ENCODE measurements at places on chromosomes 12 and 14.

DNA sequence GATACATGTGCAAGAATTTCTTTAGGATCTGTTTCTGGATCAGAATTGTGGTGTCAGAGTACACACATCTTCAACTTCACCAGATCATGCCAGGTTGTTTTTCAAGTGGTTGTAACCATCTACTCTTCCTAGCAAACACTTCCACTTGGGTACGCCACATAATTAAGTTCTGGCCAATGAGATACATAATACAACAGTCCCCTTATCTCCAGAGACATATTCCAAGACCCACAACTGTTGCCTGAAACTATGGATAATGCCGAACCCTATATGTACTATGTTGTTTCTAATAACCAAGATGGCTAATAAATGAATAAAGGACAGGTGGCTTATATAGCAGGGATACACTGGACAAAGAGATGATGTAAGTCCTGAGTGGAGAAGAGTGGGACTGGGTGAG lies 2.5 kb upstream of the CHPT1 start:
- DNase-seq = no peak

- DNase-seq = no peak
Measured at GRCh38 chr12:93812626-93813025, 135.5 kb downstream of the CRADD start.

DNA sequence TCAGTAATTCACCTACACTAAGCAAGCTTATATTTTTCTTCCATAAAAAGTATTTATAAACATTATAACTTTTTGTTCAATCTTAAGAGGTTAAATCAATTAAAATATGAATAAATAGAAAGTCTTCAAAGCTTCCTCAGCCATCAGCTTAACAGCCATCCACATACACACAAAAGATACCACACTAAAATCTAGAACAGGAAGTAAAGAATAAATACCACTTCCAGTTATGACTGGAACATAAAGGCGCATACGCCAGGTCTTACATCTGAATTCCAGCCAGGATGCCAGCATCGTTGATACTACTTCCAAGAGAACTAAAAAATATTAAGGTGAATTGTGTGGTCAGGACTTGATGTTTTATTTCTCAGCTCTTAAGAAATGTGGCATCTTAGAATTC lies 17.0 kb downstream of the SIX1 start:
- DNase-seq = no peak

DNA sequence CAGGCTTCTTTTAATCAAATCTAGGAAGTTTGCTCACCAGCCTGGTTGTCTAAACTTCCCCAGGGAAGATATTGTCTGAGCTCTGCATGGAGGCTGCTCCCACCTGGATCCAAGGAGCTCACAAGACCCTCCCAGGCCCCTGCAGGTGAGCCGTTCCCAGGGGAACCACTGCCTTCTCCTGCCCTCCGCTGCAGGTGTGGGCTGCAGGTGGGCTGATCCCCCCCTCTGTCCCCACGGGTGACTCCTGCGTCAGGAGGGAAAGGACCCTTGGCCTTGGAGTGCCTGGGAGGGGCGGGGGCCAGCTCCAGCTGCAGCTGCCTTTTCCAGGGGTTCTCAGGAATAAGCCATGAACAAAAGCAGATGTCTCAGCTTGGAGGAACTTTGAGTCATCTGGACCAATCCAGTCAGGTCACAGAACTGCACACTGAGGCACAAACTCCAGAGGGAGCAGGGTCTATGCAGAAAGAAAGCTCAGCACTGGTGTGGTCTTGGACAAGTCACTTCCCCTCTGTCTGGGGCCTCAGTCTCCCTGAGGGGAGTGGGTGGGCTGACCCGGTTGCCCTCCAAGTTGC lies 246.6 kb upstream of the RTL1 start:
- no peak for DNase-seq

DNA sequence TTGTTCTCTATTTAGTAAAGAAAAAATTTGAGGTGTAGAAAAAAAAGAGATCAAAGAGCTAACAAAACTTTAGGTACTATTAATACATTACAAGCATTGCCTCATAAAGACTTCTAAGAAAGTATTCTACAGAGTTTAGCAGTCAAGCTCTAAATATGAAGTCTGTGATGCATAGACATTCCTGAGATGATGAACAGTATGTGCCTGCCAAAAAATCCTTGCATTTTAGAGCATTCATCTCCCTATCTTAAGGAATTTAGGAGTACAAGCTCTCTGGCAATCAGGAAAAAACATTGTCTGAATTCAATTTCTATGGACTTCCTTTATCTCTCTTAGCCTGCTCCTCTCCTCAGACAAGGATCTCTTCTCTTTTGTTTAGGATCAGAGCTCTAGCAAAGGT lies 202.6 kb upstream of the LRFN5 start:
- DNase-seq = no peak

GRCh38 chr12:76879710-76880518 lies 1.1 kb upstream of the CSRP2 start:
- no peak for DNase-seq

DNA sequence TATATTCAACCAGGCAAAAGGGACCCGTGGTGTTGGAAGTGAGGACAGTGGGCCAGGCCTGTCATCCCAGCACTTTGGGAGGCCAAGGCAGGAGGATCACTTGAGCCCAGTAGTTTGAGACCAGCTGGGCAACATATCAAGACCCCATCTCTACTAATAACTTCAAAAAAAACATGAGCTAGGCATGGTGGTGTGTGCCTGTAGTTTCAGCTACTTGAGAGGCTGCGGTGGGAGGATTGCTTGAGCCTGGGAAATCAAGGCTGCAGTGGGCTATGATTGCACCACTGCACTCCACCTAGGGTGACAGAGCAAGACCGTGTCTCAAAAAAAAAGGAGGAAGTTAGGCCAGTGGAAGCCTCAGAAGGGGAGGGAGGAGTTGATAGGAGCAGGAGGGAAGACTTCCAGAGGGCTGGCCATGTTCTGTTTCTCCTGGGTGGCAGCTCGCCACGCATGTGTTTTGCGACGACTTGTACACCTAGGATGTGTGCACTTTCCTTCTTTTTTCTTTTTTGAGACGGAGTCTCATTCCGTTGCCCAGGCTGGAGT lies 10.1 kb downstream of the SLC25A29 start:
- no peak for DNase-seq

- DNase-seq = no peak
Measured at GRCh38 chr12:123828854-123829547, 66.9 kb downstream of the DNAH10 start.

DNA sequence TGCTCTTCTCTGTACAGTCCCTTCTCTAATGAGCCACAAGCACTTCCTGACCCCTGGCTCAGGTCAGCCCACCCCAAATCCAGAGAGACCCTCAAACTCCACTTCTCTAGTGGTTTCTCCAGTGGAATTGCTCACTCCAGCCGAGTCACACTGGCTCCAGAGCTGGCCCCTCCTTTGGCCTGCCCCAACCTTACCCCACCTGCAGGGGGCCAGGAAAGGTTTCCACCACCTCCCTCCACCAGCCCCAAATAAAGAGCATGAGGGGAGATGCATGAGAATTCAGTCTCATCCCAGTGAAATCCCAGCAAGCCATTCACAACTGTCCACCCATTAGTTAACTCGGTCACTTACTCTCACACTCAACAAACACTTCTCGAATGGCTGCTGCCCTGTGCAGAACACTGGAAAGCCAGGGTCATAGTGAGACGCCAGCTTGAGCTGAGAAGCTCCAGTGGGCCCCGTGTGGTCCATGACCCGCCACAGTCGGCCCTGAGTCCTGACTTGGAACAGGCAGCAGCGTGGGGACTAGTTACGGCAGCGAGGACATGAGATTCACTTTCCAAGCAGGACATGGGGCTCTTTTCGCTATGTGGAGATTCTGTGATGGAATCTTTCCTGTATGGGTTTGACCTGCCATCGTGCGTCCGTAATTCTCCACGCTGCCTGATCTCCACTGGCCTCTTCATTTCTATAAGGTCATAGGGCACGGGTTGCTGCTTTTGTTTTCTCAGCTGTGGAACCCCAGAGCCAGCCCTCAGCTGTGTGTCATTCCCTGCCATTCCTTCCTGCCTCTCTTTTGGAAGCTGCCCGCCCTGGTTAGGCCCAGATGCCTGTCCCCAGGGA lies 44.2 kb downstream of the SLC6A12 start:
- DNase-seq = no peak

GRCh38 chr12:107355004-107355565 lies 261.7 kb upstream of the CRY1 start:
- DNase-seq = no peak

- no peak for DNase-seq
Measured at GRCh38 chr12:124561231-124561630, 6.2 kb downstream of the NCOR2 start.

GRCh38 chr12:26705851-26706250 lies 127.1 kb downstream of the ITPR2 start:
- DNase-seq = no peak

GRCh38 chr12:61272441-61272840 lies 987.8 kb upstream of the USP15 start:
- DNase-seq = no peak

GRCh38 chr12:3600039-3600720 lies 109.2 kb downstream of the PRMT8 start:
- no peak for DNase-seq

GRCh38 chr12:4448371-4448940 lies 2.8 kb upstream of the FGF6 start:
- no peak for DNase-seq

- no peak for DNase-seq
Measured at GRCh38 chr12:81441629-81442028, 317.5 kb downstream of the PPFIA2 start.

DNA sequence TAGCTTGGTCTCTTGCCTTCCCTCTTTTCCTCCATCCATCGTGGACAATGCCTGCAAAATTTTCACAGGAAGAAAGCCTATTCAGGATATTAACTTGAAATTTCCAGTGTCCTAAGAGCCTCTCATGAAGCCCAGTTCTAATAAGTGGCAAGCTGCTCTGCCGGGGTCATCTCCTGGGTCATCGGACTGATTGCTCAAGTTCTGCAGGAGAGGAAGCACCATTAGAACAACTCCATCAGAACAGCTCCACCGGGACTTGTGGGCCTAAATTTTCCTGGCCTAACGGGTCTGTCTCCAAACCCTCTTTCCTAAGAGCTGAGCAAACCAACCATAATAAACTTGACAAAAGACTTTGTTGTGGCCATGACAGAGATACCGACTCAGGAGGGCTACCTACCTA lies 13.9 kb downstream of the ERG28 start:
- DNase-seq = no peak

GRCh38 chr12:93144109-93144508 lies 215.0 kb upstream of the EEA1 start:
- DNase-seq = no peak

DNA sequence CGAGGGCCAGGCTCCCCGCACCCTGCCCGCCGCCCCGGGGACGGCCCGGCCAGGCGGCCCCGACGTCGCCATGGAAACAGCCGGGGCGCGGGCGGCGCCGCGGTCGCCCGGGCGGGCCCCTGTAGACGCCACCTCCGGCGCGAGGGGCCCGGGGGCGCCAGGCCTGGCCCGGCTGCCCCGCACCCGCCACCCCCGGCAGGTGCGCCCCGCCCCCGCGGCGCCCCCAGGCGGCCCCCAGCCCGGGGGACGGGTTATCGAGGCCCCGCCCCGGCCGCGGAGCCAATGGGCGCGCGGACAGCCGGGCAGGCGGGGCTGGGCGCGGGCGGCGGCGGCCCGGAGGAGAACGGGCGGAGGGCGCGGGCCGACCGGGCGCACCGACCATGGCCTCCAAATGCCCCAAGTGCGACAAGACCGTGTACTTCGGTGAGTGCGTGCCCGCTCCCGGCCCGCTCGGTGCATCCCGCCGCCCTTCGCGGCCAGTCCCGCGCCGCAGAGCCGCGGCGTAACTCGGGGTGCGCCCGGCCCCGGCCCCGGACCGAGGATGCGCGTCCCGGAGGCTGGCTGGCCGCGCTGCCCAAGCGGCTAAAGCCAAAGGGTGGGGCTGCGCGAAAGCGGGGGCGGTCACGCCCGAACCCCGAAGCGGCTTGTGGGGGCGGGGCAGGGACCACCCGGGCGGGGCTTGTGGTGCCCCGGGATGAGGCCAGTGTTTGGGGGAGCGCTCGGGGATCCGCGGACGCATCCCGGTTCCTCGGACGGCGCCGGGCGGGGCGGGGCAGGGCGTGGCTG lies at the start of gene CRIP2:
Gene CRIP2, plus strand, starts transcription at position 339 of the 786 bp plus-strand sequence. Its CDS starts 42 bp downstream, at position 381.
- no peak for DNase-seq

- no peak for DNase-seq
Measured at GRCh38 chr14:55773312-55773711, 193.3 kb downstream of the KTN1 start.

- DNase-seq = no peak
Measured at GRCh38 chr12:69019910-69020309, 86.9 kb upstream of the CPM start.

GRCh38 chr12:11747969-11748368 lies 98.5 kb downstream of the ETV6 start:
- no peak for DNase-seq

DNA sequence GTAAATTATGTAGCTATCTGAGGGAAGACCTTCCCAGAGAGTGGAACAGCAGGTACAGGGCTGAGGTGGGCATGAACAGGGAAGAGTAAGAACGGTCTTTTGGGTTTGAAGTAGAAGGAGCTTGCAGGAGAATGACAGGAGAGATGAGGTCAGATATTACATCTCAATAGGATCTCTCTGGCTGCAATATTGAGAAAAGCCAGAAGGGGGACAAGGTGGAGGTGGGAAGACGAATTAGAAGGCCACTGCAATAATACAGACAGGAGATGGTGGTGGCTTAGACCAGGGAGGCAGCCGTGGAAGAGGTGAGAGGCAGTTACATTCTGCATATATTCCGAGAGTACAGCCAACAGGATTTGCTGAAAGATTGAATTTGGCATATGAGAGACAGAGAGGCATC lies 310.2 kb downstream of the APAF1 start:
- no peak for DNase-seq

- no peak for DNase-seq
Measured at GRCh38 chr12:93918262-93918661, 230.1 kb upstream of the PLXNC1 start.

DNA sequence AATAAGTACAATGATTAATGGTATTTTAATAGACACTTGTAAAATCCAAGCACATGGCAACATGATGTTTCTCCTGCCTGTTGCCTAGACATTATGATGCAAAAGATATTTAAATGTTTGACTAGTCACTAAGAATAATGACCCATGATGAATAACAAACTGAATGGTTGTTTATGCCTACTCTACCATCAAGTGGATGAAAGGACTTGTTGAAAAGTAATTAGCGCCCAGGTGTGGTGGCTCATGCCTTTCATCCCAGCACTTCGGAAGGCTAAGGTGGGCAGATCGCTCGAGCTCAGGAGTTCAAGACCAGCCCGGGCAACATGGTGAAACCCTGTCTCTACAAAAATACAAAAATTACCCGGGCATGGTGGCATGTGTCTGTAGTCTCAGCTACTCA lies 30.7 kb downstream of the KIF21A start:
- no peak for DNase-seq

DNA sequence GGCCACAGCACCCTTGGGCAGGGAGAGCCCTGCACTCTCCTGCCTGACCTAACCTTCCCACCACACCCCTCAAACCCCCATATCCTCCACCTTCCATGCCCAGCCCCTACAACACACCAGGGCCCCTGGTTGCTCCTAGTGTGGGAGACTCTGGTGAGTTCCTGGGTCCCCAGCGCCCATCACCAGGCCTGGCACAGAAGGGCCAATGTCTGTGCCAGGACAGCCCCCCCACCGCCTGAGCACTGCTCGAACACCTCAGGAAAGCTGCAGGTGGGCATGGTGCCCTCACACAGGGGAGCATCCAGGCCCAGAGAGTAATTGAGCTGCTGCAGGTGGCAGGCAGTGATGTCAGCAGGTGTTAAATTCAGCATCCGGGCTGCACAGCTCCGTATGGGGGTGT lies 15.2 kb downstream of the ADCY6 start:
- DNase-seq = no peak

Data from central memory CD8-positive, alpha-beta T cell (primary cell).